ENCODE measurements at places on chromosomes 6 and 20.

DNA sequence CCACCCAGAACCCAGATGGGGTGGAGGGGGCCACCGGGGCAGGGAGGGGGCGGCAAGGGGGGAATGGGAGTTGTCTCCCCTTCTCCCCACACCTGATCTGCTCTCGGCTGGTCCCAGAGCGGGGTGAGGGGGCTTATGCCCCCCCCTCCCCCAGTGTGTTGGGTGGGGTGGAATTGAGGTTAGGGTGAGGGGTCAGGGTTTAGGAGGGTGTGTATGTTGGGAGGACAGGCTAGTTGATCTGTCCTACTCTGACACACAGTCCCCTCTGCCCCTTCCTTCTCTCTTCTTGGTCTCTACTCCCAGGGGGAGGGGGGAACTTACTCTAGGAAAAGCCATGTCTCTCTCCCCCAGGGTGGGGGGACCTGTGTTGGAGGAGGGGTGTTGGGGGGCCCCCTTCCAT lies 1.9 kb upstream of the ZBTB9 start:
- DNase-seq = no peak

GRCh38 chr6:169778646-169779045 lies 27.2 kb downstream of the ERMARD start:
- DNase-seq = no peak

- DNase-seq = no peak
Observed at GRCh38 chr6:151068761-151069312, 170.9 kb upstream of the AKAP12 start.

GRCh38 chr6:14824060-14824459 lies 421.8 kb upstream of the JARID2 start:
- DNase-seq = no peak

- no peak for DNase-seq
Observed at GRCh38 chr6:130827247-130828149, at the start of gene SMLR1. Gene SMLR1, plus strand, starts transcription at chr6:130827406. Its CDS starts 8 bp downstream, at chr6:130827414.

GRCh38 chr6:135831016-135831415 lies 20.5 kb upstream of the PDE7B start:
- DNase-seq = no peak

Measured in stimulated activated CD4-positive, alpha-beta T cell treated with anti-CD3 and anti-CD28 coated beads, Interleukin-1b, Interleukin-23, amount 100 ng/mL, for 4 hours (primary cell).